ENCODE measurements at places on chromosomes 2 and 18. TPM values are rescaled to one million over a fixed set of nuclear protein-coding genes. Genes with fewer than 3 reads are reported as not detected.

The RGPD3 gene
- total RNA-seq: 0.09 TPM

The TLX2 gene
- total RNA-seq: 0.31 TPM

The C2orf80 gene
- not detected for total RNA-seq

The CTDP1 gene
- 17.0 TPM for total RNA-seq

The RAB31 gene
- 43.5 TPM for total RNA-seq

The ASAP2 gene
- total RNA-seq: 33.7 TPM

The PRKAG3 gene
- total RNA-seq: not detected

The MBOAT2 gene
- total RNA-seq: 51.3 TPM

The SOS1 gene
- total RNA-seq: 30.7 TPM

GRCh38 chr2:147482111-147482895 lies 362.5 kb upstream of the ACVR2A start:
- DNase-seq: no peak

- DNase-seq: no peak
Measured at GRCh38 chr2:11676640-11677039, 6.6 kb upstream of the NTSR2 start.

DNA sequence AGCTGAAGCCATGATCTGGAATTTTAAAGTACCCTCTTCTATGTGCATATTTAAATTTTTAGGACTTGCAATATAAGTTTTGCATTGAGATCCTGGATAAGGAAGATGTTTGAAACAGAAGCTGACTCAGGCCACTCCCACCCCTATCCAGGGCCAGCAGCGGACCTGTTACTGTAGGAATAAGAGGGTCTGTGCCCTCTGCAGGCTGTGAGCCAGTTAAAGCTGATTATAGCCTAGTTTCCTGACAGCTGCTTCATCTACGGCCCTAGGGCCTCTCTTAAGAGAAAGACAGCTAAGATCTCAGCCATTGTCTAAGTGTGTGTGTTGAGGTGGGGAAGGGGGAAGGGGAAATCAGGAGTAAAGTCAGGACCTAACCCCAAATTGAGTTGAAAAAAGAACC lies 234.0 kb downstream of the HAUS1 start:
- no peak for DNase-seq

- DNase-seq: no peak
Measured at GRCh38 chr18:22210311-22210754, 40.9 kb downstream of the GATA6 start.

GRCh38 chr2:16205631-16206030 lies 265.3 kb downstream of the MYCN start:
- DNase-seq: no peak

GRCh38 chr2:66698091-66698490 lies 263.2 kb downstream of the MEIS1 start:
- DNase-seq: no peak

DNA sequence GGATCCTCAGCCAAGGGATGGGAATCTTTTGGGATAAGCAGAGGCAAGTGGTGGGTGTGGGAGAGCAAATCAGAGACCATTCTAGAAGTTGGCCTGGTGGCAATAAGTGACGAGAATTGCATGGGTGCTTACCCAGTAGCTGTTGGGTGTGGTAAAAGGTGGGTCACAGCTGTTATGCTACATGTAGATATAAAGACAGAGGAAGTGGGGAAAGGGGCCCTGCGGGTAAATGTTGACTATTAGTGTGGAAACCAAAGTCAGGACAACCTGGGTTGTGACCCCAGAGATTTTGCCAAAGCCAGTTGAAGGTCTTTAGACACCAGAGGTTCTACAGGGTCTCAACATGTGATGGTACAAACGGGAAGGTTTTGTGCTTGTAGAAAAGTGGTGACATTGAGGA lies 443.6 kb upstream of the HNRNPA3 start:
- DNase-seq: no peak

GRCh38 chr2:134282629-134283400 lies 28.9 kb downstream of the MGAT5 start:
- no peak for DNase-seq

DNA sequence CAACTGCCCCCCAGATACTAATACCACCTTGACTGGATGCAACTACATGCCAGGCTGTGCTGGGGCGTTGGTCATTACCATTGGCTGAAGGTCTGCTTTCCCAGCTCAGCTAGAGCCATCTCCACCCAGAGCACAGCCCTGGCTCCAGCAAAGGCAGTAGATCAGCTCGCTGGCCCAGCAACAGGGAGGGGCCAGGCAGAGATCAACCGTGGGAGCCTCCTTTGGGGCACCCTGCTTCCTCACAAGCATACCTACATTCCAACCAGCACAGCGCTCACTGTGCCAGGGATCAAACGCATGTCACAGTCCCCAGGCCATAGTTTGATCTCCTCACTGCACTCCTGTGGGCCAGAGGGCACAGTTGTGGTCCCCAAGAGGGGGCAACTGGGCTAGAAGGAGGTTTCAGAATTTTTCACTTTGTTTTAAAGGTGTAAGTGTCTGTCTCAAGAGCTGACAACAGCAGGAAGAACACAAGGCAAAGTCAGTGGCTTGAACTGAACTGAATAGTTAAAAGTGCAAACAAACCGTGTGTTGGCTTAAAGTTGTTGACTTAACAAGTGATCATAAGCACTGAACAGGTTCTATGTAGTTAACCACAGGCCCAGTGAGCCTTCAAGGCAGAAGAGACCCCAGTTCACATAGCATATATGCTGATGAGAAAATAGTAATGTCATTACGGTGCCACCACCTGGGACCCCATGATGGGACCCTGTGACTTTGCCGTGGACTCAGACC lies 70.1 kb upstream of the BZW1 start:
- no peak for DNase-seq

DNA sequence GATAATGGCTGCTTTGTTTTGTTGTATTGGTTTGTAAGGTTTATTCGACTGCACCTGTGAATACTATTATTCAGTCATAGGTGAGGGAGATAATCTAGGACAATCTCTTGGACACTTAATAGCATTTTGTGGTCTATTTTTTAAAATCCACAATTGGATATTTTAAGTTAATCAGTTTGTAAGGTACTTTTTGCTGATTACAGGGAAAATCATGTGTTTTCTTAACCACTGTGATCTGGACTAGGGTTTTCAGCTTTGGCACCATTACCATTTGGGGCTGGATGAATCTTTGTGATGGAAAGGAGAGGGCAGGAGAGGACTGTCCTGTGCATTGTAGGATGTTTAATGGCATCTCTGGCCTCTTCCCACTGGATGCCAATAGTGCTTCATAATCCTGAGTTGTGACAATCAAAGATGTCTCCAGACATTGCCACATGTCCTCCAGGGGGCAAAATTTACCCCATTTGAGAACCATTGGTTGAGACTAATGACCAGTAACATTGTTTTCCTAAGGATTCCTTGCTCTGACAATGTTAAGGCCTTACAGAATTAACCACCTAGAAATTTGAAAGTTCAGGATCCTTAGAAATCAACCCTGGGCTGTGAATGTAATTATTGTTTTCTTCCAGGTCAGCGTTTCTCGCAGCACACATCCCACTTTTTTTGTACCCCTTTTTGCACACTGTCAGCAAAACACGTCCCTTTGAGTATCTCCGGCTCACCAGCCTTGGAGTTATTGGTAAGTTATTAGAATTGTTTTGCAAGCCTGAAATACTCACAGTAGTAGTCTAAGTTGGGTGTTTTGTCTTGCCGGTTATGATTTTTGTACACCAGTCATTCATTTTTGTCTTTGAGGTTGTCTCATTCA lies 15.6 kb downstream of the CNOT9 start:
- no peak for DNase-seq

DNA sequence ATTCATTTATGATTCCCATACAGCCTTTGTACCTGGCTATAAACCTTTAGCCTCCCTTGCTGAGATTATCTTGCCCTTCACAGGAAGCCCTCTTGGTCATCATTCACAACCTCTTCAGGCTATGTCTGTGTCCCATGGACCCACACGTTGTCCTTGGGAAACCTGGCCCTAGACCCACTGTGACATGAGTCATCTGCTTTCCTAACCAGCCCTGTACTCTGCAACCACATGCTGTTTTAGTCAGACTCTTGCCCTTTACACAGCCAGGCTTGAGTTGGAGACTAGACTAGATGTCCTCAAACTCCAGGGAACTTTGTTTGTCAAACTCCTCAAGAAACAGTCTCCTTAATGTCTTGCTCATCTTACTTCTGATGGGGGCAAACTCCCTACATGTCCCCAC lies 229.3 kb upstream of the ZSWIM2 start:
- no peak for DNase-seq

DNA sequence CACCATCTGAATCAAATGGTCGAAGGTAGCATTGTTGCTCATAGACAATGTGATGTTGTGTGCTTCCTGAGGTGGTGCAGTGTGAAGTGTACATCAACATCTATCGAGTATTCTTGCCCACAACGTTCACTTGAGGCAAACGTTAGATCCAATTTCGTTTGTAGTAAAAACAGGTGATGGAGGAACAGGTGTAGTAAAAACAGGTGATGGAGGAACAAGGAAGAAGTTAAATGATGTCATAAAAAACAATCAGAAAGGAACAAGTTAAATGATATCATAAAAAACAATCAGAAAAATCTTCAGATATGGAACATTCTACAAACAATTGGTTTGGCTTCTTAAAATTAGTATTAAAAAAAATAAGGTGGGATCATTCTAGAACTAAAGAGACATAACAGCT lies 11.3 kb downstream of the WDR7 start:
- DNase-seq: no peak

DNA sequence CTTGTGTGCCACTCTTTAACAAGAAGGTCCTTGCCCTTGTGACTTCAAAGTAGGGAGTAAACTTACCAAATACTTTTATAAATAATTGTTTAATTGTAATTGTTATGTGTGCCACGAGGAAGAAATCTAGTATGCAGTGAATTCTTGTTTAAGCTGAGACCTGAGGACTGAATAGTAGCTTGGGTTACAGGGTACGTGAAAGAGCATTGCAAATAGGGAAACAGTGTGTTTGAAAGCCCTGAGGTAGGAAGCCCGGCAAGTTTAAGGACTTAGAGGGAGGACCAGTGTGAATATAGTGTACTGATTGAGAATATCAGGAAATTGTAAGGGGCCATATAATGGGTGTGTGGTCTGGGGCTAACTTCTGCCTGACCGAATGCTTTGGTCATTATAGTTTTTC lies 26.2 kb downstream of the PHLPP1 start:
- no peak for DNase-seq

DNA sequence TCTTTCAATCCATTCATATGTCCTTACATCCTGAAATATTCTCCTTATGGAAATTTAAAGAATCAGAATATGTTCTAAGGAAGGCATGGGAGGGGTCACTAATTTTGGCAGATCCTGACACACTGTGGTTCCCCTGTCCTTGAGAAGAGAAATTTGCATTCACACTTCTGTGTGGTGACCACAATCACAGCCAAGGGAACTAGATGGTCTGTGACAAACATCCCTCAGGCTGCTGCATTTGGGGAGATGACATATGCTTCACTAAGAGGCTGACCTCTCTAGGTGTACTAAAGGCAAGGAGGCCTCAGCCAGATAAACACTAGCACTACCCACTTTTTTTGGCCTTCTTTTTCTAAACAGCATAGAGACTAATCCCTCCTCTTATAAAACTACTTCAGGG lies 129.6 kb downstream of the MREG start:
- no peak for DNase-seq

- DNase-seq: no peak
Measured at GRCh38 chr2:224611938-224612337, 26.8 kb upstream of the CUL3 start.

GRCh38 chr18:35688757-35689156 lies 107.2 kb downstream of the GALNT1 start:
- no peak for DNase-seq

DNA sequence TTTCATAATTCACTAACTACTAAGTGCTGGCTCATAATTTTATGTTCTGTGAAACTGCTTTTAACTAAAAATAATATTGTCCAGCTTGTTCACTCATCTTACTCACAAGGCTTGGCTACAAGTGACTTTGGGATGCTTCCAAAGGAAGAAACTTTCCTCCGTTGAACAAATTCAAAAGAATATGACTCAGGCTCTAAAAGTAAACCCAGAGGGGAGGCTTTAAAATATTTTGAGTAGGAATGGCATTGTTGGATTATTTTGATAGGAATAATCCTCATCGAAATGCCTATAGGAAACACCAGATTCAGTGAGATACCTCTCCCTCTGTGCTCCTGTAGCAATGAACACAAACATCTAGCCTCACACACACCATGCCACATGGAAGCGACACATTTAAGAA lies 25.2 kb upstream of the TLK1 start:
- DNase-seq: peak; percentile 80

DNA sequence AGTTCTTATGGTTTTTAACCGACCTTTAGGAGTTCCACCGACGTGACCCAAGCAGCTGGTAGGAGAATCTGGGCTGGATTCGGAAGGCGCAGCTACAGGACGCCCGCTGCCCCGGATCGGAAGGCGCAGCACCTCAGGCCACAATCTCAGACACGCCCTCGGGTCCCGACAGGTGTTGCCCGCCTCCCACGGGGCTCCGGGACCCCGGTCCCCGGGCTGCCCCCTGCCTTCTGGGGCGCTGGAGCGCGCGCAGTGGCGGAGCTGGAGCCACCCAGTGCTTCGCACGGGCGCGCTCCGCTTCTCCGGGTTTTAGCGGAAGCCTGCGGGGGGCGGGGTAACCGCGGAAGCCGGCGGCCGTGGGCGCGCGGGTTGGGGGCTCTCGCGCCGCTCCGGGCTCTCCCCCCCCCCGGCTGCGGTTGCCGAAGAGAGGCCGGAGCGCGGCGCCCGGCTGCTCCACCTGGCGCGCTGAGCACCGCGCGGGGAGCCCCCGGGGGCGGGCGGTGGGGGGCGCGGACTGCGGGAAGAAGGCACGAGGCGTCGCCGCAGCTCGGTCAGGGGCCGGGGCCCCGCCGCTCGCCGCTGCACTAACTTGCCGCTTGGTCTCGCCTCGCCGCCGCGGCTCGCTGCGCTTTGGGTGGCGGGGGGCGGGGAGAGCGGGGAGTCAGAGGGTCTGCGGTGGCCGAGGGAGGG lies 718.8 kb downstream of the DPP10 start:
- no peak for DNase-seq

DNA sequence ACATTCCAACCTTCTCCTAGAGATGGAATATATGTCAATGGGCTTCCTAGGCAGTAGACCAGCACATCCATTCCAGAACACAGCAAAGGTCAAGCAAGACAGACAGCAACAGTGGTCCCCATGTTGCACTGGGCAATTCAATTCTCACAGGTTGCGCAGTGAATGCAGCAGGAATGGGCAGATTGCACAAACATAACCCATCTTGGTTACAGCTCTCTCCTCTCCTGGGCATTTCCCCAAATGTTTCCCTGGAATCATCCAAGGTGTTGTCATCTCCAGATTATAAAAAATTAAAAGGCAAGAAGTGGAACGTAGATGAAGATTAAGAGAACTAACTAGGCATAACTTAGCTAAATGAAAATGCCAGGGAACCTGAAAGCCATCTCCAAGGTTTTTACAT lies 265.8 kb upstream of the SLC14A2 start:
- DNase-seq: no peak

- peak; percentile 5 for DNase-seq
Measured at GRCh38 chr2:60710707-60711106, 45.4 kb upstream of the PAPOLG start.
